ENCODE measurements at places on chromosomes 11 and 22.

GRCh38 chr11:9259981-9260837 is 4.9 kb downstream of the DENND5A start:
- no peak for DNase-seq

GRCh38 chr22:40482391-40482790 is 112.0 kb downstream of the SGSM3 start:
- DNase-seq: no peak

GRCh38 chr11:59678118-59678812 is 9.4 kb upstream of the PATL1 start:
- DNase-seq: no peak

DNA sequence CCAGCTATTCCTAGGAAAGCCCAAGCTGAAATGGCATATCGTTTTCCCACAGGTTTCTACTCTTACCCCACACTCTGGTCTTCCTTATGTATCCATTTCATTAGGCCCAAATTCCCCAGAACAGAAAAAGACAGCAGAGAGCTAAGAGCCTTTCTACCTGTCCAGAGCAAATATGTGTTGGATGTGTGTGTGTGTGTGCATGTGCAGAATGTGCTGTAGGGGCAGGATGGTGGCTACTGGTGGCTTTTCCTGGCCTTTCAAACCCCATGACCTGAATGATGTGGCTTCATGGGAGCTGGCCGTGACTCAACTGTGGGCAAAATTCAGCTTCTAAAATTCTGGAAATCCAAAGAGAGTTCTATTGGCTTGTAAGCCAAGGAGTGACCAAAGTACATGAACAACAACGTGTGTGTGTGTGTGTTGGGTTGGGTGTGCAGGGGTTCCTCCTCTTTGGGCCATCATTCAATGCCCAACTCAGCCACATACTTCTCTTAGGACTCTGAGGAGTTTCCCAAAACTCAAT is 421.4 kb upstream of the CADM1 start:
- no peak for DNase-seq

DNA sequence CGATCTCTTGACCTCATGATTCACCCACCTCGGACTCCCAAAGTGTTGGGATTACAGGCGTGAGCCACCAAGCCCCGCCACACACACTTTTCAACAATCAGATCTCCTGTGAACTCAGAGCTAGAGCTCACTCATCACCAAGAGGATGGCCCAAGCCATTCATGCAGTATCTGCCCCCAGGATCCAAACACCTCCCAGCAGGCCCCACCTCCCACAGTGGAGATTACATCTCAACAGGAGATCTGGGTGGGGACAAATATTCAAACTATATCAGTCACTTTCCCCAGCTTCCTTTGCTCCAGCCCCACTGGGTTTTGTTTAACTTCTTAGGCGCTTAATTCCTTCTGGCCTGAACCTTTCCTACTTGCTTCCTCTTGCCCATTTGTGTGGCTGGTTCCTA is 26.3 kb upstream of the SORL1 start:
- no peak for DNase-seq

DNA sequence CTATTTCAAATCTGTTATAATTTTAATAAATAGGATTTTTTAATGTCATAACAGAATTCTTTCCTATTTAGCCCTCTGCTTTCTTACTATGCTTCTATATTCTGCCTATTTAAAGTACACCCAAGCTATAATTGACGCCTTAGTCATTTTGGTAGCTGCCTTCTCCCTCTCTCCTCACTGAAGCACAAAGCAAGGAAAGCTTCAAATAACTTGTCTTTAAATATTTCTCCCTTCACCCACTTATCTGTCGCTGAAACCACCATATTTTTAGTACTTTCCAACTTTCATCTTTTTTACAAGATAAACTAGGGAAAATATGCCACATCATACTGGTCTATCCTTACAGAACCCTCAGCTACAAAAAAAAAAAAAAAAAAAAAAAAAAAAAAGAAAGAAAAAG is 127.9 kb downstream of the ENTHD1 start:
- DNase-seq: no peak

DNA sequence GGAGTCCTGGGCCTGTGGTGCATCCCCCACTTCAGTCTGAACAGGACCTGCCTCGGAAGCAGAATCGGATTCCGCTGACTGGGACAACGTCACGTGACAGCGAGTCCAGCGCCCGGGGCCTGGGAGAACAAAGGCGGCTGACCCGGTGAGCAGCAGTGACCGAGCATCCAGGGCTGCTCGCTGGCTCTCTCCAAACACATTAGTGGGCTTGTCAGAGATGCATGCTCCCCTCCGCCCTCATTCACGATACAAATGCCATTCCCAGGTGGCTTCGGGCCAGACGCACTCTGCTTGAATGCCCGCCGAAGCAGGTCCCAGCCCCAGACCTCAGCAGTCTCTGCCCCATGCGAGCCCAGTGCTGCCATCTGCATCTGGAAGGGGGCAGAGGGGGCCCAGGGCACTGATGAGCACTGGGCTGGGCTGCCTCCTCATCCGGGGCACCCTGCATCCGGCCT is 91.0 kb downstream of the WNT7B start:
- DNase-seq: no peak

- DNase-seq: no peak
These were observed 18.0 kb upstream of the CHST1 start for GRCh38 chr11:45683271-45684058.
